ENCODE measurements at places on chromosomes 7 and 10.
A peak's percentile ranks its signal among the peaks of the same experiment; 100 is the strongest.

DNA sequence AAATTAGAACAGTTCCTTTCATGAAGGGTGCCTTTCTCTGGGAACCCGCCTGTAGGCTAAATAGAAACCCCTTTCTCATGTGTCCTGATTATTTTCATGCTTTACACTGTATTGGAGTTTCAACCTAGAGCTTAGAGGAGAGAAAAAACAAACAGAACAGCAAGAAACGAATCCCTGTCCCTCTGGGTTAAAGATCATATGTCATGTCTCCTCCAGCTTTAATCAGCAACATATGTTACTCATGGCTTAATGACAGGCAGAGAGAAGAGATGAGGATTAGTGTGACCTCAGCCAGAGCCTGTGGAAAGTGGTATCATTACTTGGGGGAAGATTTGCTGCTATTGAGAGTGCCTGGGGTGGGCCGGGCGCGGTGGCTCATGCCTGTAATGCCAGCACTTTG is 32.1 kb downstream of the CRCP start:
- no peak for DNase-seq

- DNase-seq, result no peak
Observed at GRCh38 chr10:110413049-110413783, 84.5 kb upstream of the DUSP5 start.

- DNase-seq, result no peak
Observed at GRCh38 chr7:115572111-115572510, 458.5 kb downstream of the TFEC start.

- peak; percentile 34 for DNase-seq
Observed at GRCh38 chr7:129271500-129272355, 46.9 kb downstream of the AHCYL2 start.

DNA sequence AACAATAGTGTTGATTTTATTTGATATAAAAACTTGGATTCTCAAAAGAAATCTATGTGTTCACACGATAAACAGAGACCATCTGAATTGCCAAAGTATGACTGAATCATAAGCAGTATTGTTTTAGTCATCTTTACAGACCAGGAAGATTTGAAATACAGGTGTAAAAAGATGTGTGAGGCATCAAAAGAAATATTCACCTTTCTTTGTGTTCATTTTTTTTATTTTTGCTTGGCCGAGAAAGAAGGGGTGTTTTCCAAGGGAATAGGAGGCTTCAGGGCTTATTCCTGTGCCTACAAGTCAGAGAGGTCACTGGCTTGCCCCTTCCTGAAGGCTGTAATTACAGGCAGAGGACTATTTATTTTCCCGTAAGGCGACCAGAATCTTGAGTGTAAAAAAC is 37.3 kb downstream of the MET start:
- no peak for DNase-seq

DNA sequence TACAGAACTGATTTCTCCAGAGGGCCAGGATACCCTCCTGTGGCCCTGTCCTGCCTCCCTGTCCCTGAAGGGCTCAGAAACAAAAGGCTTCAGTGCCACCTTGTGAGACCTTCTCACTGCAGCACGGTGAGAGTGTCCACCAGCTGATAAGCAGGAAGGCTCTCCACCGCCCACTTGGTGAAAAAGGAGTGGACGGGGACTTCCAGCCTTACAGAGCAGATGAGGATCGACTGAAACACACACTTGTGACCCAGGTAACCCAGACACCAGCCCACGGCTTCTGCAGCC is 330.1 kb downstream of the GRID1 start:
- DNase-seq, result no peak

DNA sequence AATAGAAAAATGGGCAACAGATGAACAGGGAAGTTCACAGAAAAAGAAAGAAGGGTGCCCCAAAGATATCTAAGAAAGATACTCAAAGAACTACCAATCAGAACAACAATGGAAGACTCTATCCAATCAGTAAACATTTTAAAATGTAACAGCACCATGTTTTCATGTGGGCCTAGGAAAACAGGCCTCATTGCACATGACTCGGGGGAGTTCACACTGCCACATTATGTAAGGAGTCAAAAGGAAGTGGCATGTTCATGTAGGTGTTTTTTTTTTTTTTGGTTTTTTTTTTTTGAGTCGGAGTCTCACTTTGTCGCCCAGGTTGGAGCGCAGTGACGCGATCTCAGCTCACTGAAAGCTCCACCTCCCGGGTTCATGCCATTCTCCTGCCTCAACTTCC is 132.2 kb downstream of the USP6NL start:
- no peak for DNase-seq

All from stimulated activated CD8-positive, alpha-beta memory T cell treated with anti-CD3 and anti-CD28 coated beads, Interleukin-7, amount 100 ng/mL, for 1 hour (primary cell).